Stimulated activated CD8-positive, alpha-beta memory T cell treated with anti-CD3 and anti-CD28 coated beads, Interleukin-7, amount 100 ng/mL, for 4 hours (primary cell): ENCODE measurements at places on chromosomes 5 and 9.

- DNase-seq = no peak
Observed at GRCh38 chr9:33264003-33264472, 470 bp downstream of the BAG1 start.

DNA sequence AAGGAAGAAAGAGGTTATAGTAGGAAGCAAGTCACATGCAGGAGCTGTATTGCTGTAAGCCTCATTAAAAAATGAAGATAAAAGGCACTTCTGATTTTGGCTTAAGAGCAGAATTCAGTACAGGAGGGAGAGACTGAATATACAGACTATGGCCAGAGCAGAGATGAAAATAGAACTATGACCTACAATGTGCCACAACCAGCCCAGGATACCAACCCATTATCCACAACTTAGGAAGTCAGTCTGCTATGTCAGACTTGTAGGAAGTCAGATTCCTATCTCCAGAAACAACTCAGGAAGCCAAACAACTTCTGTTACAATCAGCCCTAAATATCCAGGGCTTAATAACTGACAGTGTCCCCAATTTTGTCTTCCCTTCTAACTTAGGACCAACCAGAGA lies 156.2 kb upstream of the ANKH start:
- no peak for DNase-seq

DNA sequence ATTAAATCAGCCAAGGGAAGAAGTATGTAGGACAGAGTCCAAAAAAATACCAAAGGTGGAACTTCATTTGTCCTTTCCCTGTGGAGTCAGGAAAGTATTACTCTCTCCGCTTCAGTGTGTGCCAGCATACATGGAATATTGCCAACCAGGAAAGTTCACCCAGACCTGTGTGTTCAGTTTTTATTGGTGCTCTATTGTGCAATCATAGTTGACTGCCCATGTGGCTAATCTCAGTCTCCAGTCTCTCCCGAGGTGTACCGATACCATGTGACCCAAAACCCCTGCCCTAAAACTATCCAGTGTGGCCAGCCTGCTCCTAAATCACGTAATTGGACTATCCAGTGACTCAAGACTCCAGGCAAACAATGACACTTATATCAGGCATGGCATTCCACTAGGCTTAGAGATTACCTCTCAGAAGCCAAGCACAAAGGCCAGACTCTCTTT lies 38.8 kb downstream of the NFX1 start:
- no peak for DNase-seq

GRCh38 chr5:43065387-43065947 lies 25.3 kb upstream of the ANXA2R start:
- DNase-seq = no peak

GRCh38 chr5:57783693-57784092 lies 301.1 kb upstream of the ACTBL2 start:
- no peak for DNase-seq

DNA sequence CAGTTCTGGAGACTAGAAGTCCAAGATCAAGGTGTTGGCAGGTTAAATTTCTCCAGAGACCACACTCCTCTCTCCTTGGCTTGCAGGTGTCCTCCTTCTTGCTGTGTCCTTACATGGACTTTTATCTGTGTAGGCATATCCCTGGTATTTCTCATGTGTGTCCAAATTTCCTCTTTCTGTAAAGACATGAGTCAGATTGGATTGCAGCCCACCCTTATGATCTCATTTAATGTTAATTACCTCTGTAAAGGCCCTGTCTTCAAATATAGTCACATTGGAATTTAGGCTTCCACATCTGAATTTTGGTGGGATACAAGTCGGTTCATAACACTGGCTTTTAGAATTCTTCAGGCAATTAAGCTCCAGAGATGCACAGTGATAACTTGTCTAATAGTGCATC lies 322.2 kb upstream of the GRIA1 start:
- DNase-seq = no peak

DNA sequence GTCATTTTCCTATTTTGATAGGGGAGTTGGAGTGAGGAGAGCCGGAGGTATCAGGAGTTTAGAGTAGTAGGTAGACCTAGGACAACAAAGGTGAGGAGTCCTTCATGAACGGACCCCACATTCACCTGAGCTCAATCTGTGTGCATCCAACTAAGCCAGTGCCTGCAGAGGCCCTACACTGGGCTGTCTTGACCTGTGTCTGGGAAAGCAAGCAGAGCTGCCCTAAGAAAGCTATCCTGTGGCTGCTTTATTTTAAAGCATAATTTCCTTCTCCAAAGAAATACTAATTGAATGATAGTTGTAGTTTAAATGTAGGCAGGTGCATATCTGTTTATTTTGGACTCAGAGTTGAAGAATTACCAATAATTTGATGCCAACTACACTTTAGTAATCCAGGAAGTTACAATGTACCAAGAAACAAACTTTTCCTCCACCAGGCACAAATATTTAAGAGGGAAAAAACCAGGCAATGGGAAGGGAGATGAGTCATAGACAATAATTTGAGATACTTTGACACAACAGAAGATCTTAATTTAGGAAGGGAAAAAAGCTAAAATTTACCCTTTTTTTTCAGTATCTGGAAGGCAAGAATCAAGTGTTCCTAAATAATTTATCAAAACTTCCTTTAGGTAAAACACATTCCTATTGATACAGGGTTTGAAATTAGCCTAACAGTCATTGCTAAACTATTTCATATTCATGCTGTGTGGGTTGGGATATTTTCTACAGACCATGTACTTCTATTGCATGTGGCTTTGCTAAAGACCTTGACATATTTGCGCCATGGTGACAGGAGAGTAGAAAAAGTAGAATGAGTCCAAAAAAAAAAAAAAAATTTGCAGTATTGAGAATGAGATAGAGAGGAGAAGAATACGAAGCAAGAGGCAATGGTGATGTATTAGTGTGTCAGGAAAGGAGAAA lies 376.6 kb upstream of the TUSC1 start:
- no peak for DNase-seq

DNA sequence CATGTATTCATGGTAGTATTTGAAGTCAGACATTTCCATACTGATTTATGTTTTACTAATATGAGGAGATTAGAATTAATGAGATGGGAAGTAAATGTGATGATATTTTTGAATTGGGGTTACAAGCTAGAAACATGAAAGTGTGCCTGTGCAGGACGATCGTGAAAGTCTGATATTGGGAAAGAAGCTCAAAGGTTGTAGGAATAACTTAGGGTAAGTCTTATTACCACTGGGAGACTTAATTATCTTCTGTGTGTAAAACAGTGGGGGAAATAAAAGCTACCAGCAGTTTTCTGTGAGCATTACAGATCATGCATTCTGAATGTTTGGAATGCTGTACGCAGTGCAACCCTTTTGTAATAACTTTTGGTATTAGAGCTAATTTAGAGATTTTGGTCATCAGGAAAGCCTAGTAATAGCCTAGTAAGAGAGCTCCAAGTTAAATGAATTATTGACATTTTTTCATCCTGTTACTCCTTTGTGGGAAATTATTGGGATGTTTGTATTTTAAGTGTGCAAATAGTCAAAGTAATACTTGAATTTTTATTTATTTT lies 153.9 kb downstream of the PCSK5 start:
- no peak for DNase-seq

GRCh38 chr9:125979383-125979782 lies 232.2 kb downstream of the PBX3 start:
- DNase-seq = no peak

GRCh38 chr9:12784461-12785259 lies 9.8 kb downstream of the LURAP1L start:
- DNase-seq = no peak

DNA sequence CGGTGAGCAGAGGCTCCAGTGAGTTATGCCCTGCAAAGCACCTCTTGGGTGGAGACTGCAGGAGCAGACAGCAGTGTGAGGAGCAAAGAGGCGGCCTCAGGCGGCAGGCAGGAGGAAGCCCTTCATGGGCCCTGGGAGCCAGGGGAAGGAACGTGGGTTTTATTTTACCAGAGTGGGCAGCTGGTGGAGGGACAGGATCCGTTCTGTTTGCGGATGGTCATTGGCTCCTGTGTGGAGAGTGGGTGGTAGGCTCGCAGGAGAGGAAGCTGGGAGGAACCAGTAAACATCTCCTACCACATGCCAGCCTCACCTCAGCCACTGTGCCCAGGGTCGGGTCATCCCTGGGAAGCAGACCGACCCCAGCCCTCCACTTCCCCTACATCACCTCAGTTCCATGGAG lies 24.4 kb downstream of the HNRNPH1 start:
- no peak for DNase-seq

DNA sequence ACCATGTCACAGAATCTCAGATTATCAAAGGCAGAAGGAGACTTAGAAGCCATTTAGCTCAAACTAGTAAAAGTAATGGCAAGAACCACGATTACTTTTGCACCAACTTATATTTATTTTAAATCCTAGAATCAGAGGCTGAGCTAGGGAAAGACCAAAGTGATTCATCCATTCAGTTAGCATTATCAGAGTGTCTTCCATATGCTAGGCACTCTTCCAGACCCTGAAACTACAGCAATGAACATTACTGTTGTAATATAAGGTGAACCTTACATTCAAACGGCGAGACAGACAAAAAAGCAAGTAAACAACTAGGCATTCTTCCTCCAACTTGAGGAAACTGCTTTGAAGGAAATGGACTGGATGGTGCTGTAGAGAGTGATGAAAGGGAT lies 7.9 kb downstream of the PDE6A start:
- DNase-seq = no peak

- no peak for DNase-seq
Observed at GRCh38 chr5:175491223-175491622, 12.9 kb downstream of the SFXN1 start.

DNA sequence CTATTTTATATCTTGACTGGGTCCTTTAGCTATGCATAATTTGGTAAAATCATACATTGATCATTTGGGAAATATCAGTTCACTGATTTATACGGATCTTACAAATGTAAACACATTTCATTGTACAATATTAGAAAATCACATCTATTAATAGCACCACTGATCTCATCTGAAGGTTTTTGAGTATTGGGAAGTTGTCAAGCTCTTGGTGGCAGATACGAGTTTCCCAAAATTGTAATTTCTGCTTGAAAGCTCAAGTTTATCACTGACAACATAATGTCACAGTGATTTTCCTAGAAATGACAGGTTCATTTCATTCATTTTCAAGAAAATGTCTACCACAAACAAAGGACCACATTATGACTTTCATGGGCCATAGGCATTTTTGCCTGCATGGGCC lies 3.0 kb upstream of the MACROH2A1 start:
- DNase-seq = no peak
